Non-pigmented ciliary epithelial cell (primary cell): ENCODE measurements at places on chromosomes 2 and 18.

DNA sequence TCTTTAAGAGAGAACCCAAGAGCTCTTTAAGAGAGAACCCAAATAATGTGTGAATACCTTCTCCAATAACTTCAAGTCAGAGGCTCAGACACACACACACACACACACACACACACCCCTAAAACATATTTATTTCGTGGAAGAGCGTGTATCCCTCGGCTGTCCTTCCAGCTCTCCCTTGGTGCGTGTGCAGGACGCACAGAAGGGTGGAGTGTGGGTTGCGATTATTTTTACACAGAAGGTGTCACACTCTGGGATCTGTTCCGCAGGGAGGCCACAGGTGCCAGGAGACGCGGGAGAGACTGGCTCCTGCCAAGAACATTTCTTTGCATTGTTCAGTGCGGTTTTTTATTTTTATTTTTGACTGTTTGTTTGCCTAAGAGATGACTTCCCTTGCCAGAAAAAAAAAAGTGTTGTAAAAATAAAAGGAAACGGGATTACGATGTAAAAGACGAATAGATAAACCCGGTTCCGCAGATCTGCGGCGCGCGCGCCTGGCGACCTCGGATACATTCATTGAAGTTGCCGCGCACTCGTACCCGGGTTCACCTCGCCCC, 47.3 kb upstream of the ATP6V1B1 start:
- DNase-seq: no peak

GRCh38 chr2:3491306-3491705, 28.0 kb downstream of the ADI1 start:
- no peak for DNase-seq

DNA sequence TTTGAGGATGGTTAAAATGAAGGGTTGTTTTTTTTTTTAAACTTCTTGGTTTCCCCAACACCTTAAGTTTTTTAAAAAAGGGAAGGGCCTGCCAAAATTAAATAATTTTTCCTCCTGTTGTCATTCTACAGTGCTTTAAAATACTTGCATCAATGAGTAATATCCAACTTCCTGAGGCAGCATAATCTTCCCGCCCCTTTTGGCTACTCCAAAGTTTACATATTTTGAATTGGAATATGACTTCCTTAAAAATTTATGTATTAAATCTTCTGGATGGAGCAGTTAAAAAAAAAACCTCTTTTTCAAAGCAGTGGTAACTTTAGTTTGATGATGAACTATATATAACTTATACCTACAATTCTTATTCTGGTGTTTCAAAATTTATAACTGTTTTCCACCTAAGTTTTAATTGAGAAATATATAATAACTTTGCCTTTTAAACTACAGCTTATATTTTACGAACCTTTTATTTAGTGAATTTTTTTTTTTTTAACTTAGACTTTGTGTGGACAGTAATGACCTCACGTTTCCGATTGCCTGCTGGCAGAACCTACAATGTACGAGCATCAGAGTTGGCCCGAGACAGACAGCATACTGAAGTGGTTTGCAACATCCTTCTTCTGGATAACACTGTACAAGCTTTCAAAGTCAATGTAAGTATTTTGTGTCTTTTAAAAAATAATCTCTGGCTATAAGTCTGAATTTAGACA, 49.8 kb downstream of the PTPN4 start:
- peak; percentile 42 for DNase-seq

DNA sequence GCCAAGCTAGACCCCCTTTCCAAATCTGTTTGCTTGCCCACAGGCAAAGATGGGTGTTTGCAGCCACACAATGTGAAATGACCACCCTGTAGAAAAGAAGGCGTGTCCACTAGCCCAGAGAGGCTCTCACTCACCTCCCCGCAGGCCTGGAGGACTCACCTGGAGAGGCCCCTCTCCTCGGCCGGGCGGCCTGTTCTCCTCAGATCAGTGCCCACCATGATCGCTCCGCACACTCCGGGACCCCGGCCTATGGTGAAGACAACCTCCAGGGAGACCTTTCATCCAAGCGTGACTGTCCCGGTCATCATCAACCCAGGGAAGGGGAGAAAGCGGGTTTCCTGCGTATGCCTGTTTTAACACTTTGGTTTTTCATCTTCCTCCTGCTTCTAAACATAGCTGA, 328.7 kb upstream of the SALL3 start:
- no peak for DNase-seq

DNA sequence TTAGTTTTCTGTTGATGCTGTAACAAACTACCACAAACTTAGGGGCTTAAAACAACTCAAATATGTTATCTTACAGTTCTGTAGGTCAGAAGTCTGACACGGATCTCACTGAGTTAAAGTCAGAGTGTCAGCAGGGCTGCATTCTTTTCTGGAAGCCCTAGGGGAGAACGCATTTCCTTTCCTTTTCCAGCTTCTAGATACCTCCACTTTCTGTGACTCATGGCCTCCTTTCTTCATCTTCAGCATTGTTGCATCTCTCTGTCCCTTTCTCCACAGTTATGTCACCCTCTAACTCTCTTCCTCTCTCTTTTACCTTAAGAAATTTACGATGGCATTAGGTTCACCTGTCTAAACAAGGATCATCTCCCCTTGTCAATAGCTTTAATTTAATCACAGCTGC, 13.3 kb upstream of the PPP4R1 start:
- DNase-seq: no peak

GRCh38 chr2:70124983-70125480, 37.8 kb downstream of the PCBP1 start:
- DNase-seq: no peak

DNA sequence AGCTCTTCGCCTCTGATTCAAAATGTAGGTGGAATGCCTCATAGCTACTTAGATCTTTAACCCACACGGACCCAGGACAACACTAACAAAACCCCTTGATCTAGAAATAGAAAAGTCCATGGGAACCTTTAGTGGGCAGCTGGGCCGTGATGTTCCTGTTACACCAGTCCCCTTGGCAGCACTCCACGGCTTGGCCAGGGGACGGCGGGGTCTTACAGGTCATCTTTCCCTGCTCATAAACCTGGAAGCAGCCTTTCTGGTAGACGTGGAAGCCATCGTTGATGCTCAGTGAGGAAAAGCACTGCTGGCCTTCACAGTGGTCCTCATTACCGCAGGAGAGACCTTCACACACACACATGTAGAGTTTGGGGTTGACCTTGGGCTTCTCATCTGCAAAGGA, 95.9 kb downstream of the ACVR1 start:
- no peak for DNase-seq

- no peak for DNase-seq
Measured at GRCh38 chr2:98395977-98396376, 48.7 kb upstream of the INPP4A start.

DNA sequence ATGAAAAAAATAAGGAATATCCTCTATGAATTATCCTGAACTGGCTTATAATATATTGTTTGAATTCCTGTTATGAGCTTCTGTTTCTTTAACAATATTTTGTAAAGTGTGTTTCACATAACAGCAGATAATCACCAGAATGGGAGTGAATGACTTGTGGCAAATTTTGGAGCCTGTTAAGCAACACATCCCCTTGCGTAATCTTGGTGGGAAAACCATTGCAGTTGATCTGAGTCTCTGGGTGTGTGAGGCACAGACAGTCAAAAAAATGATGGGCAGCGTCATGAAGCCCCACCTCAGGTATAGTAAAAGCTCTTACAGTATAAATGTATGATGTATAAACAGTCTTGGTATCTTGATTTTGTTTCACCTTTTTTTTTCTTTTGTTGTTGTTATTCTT, 5.9 kb downstream of the GEN1 start:
- DNase-seq: no peak

- no peak for DNase-seq
Measured at GRCh38 chr2:57209799-57210198, 836.8 kb upstream of the VRK2 start.

GRCh38 chr2:23452372-23452771, 67.4 kb downstream of the KLHL29 start:
- no peak for DNase-seq

DNA sequence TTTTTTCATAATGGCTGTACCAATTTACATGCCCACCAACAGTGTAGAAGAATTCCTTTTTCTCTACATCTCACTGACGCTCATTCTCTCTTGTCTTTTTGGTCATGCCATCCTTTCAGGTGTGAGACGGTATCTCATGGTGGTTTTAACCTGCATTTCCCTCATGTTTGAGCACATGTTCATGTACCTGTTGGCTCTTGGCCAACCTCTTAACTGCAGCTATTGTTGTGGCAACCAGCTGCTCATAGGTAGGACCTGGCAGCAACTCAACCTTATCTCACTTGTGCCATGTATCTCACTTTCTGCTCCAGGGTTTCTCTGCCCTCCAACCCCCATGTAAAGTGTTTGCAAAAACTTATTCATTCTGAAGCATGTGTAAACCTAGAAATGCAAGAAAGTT, 167.5 kb downstream of the UPP2 start:
- DNase-seq: no peak
